CD8-positive, alpha-beta memory T cell (primary cell): ENCODE measurements at places on chromosomes 7 and 10. TPM values are rescaled to one million over a fixed set of nuclear protein-coding genes. Genes with fewer than 3 reads are reported as not detected.
A peak's percentile ranks its signal among the peaks of the same experiment; 100 is the strongest.

The KCNH2 gene
- 0.11 TPM for total RNA-seq

- no peak overlapping the region for H3K27ac ChIP-seq
- no peaks in the 10 kb centered on the region for H3K4me1 ChIP-seq
- no peak overlapping the region for H3K4me3 ChIP-seq
- no peaks in the 10 kb centered on the region for H3K27me3 ChIP-seq
Observed at GRCh38 chr10:59206204-59206720, 29.8 kb downstream of the PHYHIPL start.

The FAM25A gene
- not detected for total RNA-seq

DNA sequence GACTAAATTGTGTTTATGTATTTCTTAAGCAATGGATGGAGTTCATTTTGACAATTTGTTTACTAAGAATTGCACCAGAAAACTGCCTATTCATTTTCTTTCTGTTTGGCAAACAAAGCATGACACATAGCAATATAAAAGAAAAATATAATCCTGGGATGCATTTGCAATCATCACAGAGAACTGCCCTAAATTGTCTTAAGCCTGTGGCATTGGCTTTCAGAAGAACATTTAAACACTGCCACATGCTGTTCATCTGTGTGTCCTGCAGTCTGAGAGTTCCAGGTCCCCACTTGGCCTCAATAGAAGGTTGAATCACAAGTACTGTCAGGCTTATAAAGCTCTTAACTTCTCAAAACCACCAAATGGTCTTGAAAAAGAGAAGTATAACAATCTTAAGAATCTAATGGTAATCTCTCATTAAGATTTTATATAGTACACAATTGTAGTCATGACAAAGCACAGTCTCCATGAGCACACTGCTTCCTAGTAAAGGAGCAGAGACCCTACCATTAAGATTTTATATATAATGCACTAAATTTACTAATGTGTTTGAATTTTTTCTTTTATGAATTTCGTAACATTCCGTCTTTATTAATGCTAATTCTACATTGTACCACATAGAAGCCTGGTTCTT is 29.9 kb downstream of the RNLS start:
- no peaks in the 10 kb centered on the region for H3K27me3 ChIP-seq
- H3K36me3 ChIP-seq, result no peaks in the 10 kb centered on the region
- no peak overlapping the region for H3K4me3 ChIP-seq
- no peak overlapping the region for H3K27ac ChIP-seq

The MRPS33 gene
- total RNA-seq, result 113 TPM

GRCh38 chr10:119314061-119314460 is 106.7 kb downstream of the GRK5 start:
- H3K27ac ChIP-seq, result no peak overlapping the region
- H3K36me3 ChIP-seq, result no peaks in the 10 kb centered on the region
- H3K4me1 ChIP-seq, result peaks cover 37% of the 10 kb centered on the region
- H3K27me3 ChIP-seq, result no peaks in the 10 kb centered on the region
- H3K4me3 ChIP-seq, result no peak overlapping the region

The RARRES2 gene
- total RNA-seq, result not detected

The GARIN1A gene
- 0.22 TPM for total RNA-seq

The LIPJ gene
- 0.16 TPM for total RNA-seq

DNA sequence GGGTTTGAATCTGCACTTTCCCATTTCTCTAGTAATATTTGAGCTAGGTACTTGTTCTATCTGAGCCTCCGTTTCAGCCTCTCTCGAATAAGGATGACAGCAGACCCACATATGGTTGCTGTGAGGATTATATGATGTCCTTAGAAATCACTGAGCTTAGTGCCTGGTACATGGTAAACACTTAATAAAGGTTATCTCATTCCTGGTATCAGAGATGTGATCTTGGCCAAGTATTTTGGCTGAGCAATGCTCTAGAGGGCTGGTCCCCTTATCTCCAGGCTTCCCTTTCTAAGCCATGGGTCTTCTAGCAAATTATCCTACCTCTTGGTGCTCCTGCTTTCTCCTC is 407 bp upstream of the MKRN1 start:
- H3K27ac ChIP-seq, result peak overlapping the region; percentile 88
- DNase-seq, result no peak
- peaks cover 26% of the 10 kb centered on the region for H3K4me1 ChIP-seq
- peak overlapping the region; percentile 75 for H3K4me3 ChIP-seq
- H3K27me3 ChIP-seq, result no peaks in the 10 kb centered on the region

- no peak overlapping the region for H3K4me3 ChIP-seq
- H3K27me3 ChIP-seq, result no peaks in the 10 kb centered on the region
- no peaks in the 10 kb centered on the region for H3K4me1 ChIP-seq
Observed at GRCh38 chr10:93991596-93992284, 2.0 kb upstream of the PLCE1 start.

DNA sequence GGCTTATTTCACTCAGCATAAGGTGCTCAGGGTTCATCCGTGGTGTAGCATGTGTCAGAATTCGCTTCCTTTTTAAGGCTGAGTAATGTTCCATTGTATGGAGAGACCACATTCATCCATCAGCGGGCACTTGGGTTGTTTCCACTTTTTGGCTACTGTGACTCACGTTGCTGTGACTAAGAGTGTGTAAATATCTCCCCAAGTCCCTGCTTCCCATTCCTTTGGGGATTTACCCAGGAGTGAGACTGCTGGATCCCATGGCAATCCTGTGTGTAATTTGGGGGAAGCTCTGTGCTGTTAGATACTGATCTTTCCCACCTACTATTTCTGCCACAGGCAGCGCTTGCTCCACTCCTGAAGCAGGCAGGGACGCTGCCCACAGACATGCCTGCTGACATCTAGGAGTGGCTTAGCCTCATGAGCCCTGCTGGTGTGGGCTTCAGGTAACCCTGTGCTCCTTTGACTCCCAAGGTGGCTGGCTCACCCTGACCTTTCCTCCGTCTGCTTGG is 346.0 kb downstream of the FRMD4A start:
- no peak overlapping the region for H3K4me3 ChIP-seq
- H3K4me1 ChIP-seq, result no peaks in the 10 kb centered on the region
- DNase-seq, result no peak
- no peaks in the 10 kb centered on the region for H3K27me3 ChIP-seq
- no peak overlapping the region for H3K27ac ChIP-seq

- H3K27ac ChIP-seq, result no peak overlapping the region
- no peak for DNase-seq
- no peaks in the 10 kb centered on the region for H3K4me1 ChIP-seq
- H3K4me3 ChIP-seq, result no peak overlapping the region
- no peaks in the 10 kb centered on the region for H3K36me3 ChIP-seq
Observed at GRCh38 chr10:34624323-34625153, 190.6 kb downstream of the PARD3 start.

The CPN1 gene
- not detected for total RNA-seq

DNA sequence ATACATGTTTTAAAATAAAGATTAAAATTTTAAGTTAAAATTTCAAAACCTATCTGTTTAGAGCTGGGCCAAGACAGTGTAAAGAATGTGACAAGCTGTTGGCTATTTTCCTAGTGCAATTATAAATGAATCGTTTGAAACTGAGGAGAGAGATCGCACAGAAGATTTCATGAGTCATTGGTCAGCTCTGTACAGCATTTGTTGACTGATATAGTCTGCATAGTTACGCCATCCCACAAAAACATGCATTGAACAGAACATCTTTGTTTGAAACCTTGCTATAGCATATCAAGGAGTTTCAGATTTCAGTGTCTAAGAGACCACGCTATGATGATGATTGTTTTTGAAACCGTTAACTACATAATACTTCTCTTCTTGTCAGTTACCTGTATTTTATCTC is 1.3 kb upstream of the C10orf67 start:
- no peak overlapping the region for H3K4me3 ChIP-seq
- H3K27me3 ChIP-seq, result no peaks in the 10 kb centered on the region
- H3K27ac ChIP-seq, result no peak overlapping the region
- no peak for DNase-seq

DNA sequence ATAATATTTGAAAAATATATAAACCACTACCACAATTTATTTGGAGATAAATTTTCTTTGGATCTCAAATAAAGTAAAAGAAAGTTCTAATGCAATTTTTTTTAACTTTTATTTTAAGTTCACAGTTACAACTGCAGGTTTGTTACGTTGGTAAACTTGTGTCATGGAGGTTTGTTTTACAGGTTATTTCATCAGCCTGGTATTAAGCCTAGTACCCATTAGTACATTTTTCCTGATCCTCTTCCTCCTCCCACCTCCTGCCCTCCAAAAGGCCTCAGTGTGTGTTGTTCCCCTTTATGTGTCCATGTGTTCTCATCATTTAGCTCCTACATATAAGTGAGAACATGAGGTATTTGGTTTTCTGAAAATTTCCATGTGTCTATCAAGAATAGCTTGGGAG is 54.5 kb downstream of the CAV1 start:
- DNase-seq, result no peak
- H3K4me3 ChIP-seq, result no peak overlapping the region
- peaks cover 3% of the 10 kb centered on the region for H3K4me1 ChIP-seq
- H3K27me3 ChIP-seq, result no peaks in the 10 kb centered on the region
- H3K36me3 ChIP-seq, result no peaks in the 10 kb centered on the region

- no peak overlapping the region for H3K27ac ChIP-seq
- H3K27me3 ChIP-seq, result no peaks in the 10 kb centered on the region
- no peak overlapping the region for H3K4me3 ChIP-seq
- H3K4me1 ChIP-seq, result no peaks in the 10 kb centered on the region
- no peaks in the 10 kb centered on the region for H3K36me3 ChIP-seq
Observed at GRCh38 chr10:78623578-78624215, 445.1 kb upstream of the ZMIZ1 start.

DNA sequence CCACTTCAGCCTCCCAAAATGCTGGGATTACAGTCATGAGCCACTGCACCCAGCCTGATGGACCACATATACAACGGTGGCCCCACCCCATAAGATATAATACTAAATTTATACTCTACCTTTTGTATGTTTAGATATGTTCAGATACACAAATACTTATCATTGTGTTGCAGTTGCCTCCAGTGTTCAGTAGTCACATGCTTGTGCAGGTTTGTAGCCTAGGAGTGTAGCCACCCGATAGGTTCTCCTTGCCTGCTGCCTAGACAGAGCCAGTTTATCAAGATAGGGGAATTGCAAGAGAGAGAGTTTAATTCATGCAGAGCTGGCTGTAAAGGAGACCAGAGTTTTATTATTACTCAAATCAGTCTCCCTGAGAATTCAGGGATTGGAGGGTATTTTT is 9.6 kb downstream of the CCL24 start:
- no peak overlapping the region for H3K4me3 ChIP-seq
- DNase-seq, result no peak
- no peaks in the 10 kb centered on the region for H3K4me1 ChIP-seq
- H3K36me3 ChIP-seq, result no peaks in the 10 kb centered on the region
- no peaks in the 10 kb centered on the region for H3K27me3 ChIP-seq

- H3K36me3 ChIP-seq, result no peaks in the 10 kb centered on the region
- H3K27ac ChIP-seq, result peak overlapping the region; percentile 87
- H3K4me1 ChIP-seq, result peaks cover 31% of the 10 kb centered on the region
- DNase-seq, result peak; percentile 47
- H3K27me3 ChIP-seq, result no peaks in the 10 kb centered on the region
- peak overlapping the region; percentile 69 for H3K4me3 ChIP-seq
Observed at GRCh38 chr7:1028775-1029636, 15.3 kb upstream of the GPR146 start.

The TDRD1 gene
- total RNA-seq, result 0.16 TPM

GRCh38 chr10:129389194-129389593 is 77.8 kb upstream of the MGMT start:
- H3K27me3 ChIP-seq, result no peaks in the 10 kb centered on the region
- no peaks in the 10 kb centered on the region for H3K36me3 ChIP-seq
- no peak overlapping the region for H3K27ac ChIP-seq
- no peak for DNase-seq
- no peak overlapping the region for H3K4me3 ChIP-seq

DNA sequence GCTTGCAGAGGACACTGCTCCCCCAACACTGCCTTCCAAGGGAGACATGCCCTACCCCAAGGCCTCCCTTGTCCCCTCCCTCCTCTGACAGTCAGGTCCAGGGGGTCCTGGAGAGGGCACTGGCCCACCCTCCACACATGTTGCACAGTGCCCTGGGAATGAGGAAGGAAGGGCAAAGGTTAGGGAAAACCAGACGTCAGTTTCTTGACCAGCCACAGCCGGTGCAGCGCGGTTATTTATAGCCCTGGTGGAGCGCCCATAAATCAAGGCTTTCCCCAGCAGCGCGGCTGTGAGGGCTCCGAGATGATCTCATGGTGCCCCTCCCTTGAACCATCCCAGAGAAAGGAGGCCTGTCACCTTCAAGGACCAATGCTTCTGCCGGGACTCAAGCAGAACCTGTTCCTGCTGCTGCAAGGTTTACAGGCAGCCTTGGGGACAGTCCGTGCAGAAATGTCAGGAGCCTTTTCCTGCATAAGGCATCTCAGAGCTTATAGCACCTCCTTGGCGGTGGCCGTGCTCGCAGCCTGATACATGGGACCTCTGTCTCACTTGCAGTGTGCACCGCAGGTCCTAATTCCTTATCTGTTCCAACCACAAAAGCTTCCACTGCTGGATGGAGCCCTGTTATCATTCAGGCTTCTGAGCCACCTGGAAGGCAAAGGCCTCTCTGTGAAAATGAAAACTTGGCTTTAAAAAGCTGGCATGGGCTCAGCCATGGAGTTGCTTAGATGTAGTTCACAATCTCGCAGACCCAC is 127.3 kb downstream of the LHPP start:
- H3K27me3 ChIP-seq, result no peaks in the 10 kb centered on the region
- H3K4me1 ChIP-seq, result no peaks in the 10 kb centered on the region
- H3K36me3 ChIP-seq, result no peaks in the 10 kb centered on the region
- no peak overlapping the region for H3K4me3 ChIP-seq
- no peak for DNase-seq

- H3K4me3 ChIP-seq, result no peak overlapping the region
- H3K36me3 ChIP-seq, result peaks cover 19% of the 10 kb centered on the region
- no peak overlapping the region for H3K27ac ChIP-seq
- H3K4me1 ChIP-seq, result no peaks in the 10 kb centered on the region
- DNase-seq, result no peak
Observed at GRCh38 chr7:74722153-74722552, 51.7 kb upstream of the NCF1 start.

GRCh38 chr7:38007096-38007495 is 86.7 kb downstream of the EPDR1 start:
- no peak overlapping the region for H3K27ac ChIP-seq
- H3K27me3 ChIP-seq, result no peaks in the 10 kb centered on the region
- no peak overlapping the region for H3K4me3 ChIP-seq
- H3K36me3 ChIP-seq, result no peaks in the 10 kb centered on the region
- DNase-seq, result no peak

GRCh38 chr10:104515678-104516199 is 125.4 kb upstream of the SORCS3 start:
- H3K27me3 ChIP-seq, result no peaks in the 10 kb centered on the region
- no peak overlapping the region for H3K27ac ChIP-seq
- no peak for DNase-seq
- H3K4me3 ChIP-seq, result no peak overlapping the region

The AIFM2 gene
- 17.9 TPM for total RNA-seq

The SORCS3 gene
- not detected for total RNA-seq

GRCh38 chr10:124004663-124005004 is 88.8 kb downstream of the CHST15 start:
- H3K36me3 ChIP-seq, result no peaks in the 10 kb centered on the region
- no peak for DNase-seq
- no peak overlapping the region for H3K27ac ChIP-seq
- H3K4me1 ChIP-seq, result no peaks in the 10 kb centered on the region

- peak; percentile 33 for DNase-seq
- peaks cover 43% of the 10 kb centered on the region for H3K4me1 ChIP-seq
- no peak overlapping the region for H3K27ac ChIP-seq
- H3K27me3 ChIP-seq, result no peaks in the 10 kb centered on the region
- no peaks in the 10 kb centered on the region for H3K36me3 ChIP-seq
Observed at GRCh38 chr10:43292755-43293676, 26.2 kb upstream of the RASGEF1A start.

GRCh38 chr10:52391927-52392602 is 78.0 kb downstream of the DKK1 start:
- H3K36me3 ChIP-seq, result no peaks in the 10 kb centered on the region
- no peaks in the 10 kb centered on the region for H3K4me1 ChIP-seq
- no peaks in the 10 kb centered on the region for H3K27me3 ChIP-seq
